ENCODE measurements at places on chromosomes 6 and 20.

DNA sequence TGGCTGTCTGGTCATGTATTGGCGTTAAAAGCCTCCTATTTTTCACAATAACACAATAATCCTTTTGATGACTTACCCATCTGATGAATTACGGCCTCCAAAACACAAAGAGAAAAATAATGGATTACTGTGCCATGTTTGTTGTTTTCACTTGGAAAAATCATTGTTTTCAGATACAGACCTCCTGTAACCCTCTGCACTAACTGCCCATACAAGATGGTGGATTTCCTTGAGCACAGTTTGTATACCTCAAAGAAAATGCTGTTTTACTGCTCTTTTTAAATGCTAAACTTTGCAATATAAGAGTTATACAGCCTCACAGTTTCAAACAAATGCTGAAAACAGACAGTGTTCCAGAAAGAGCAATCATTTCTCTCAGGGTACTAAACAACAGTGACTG, 61.0 kb downstream of the SMLR1 start:
- DNase-seq = no peak

DNA sequence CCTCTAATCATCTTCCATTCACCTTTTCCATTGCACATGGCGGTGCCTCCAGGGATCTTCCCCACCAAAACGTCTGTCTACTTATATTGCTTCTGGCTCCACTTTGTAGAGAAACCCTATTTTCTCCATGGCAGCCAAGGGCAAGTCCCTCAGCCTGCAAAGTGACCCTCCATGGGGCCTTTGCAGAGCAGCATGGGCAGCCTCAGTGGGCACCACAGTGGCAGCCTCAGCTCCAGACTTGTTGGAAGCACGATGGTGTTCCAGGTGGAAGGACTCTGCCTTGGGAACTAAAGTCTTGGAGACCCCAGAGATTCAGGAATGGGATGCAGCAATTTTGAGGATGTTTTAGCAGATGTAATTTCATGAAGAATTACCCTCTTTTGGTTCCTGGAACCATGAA, 18.5 kb upstream of the CCR6 start:
- DNase-seq = no peak

DNA sequence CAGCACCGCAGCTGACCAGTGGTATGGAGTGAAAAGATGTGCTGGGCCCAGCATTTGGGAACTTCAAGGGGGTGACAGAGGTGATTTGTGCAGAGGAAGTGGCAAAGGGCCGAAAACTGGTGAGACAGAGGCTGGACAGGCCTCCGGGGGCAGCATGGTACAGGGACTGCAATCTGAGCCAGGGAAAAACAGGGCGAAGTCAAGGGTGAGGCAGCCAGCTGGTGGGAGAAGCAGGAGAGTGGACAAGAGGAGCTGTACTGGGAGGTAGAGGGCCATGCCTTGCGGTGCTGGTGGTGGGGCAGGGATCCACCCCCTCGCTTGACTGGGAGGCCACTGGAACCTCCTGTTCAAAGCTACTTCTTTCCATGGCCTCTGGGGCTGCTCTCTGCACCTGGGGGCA, 7.3 kb upstream of the GFRA4 start:
- no peak for DNase-seq

GRCh38 chr20:39089029-39089428, 126.9 kb downstream of the DHX35 start:
- DNase-seq = no peak

DNA sequence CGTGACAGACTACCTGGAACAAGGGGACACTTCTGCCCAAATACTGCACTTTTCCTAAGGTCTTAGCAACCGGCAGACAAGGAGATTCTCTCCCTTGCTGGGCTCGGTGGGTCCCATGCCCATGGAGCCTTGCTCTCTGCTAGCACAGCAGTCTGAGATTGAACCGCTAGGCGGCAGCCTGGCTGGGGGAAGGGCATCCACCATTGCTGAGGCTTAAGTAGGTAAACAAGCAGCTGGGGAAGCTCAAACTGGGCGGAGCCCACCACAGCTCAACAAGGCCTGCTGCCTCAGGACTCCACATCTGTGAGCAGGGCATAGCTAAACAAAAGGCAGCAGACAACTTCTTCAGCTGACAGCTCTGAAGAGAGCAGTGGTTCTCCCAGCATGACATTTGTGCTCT, 87.8 kb upstream of the ASCC3 start:
- no peak for DNase-seq

DNA sequence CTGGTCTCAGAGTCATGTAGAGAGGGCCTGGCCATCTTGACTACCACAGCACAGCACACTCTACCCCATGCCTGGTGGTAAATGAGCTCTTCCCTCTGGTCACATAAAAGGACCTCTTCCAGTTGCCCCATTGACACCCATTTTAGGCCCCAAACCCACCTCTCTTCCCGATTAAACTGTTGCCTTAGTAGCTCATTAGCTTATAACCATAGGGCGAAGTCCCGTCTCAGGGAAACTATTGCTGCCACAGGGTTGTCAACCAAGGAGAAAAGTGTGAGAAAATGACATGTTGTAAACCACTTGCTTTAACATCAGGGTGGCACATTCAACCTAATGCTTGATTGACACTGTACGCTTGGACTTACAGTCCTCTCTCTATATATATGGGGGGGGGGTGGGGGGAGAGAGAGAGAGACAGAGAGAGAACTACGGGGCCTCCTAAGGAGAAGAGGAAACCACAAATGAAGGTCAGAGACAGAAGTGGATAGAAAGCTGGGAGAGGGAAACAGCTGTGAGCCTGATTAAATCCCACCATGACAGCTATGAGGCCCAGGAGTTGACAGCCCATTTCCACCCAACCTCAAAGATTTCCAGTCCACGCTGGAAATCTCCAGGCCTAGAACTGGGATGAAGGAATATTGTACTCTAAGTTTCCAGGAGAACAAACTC, 14.9 kb upstream of the BTN1A1 start:
- DNase-seq = no peak

DNA sequence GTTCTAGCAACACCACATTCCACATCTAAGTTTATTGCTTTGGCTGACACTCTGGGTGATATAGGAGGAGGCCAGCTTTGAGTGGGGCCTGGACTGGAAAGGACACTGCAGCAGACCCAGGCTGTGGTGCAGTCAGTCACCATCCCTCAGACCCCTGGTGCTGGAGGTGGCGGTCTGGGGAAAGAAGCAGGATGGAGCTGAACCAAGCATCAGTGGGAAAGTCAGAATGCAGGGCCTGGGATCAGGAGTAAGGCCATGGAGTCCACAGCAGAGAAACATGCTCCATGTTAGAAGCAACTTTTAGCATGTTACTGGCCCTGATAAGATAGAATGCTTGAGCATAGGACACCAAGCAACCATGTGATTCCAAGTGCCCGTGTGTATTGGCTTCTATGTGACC, 5.9 kb downstream of the HLA-A start:
- no peak for DNase-seq

DNA sequence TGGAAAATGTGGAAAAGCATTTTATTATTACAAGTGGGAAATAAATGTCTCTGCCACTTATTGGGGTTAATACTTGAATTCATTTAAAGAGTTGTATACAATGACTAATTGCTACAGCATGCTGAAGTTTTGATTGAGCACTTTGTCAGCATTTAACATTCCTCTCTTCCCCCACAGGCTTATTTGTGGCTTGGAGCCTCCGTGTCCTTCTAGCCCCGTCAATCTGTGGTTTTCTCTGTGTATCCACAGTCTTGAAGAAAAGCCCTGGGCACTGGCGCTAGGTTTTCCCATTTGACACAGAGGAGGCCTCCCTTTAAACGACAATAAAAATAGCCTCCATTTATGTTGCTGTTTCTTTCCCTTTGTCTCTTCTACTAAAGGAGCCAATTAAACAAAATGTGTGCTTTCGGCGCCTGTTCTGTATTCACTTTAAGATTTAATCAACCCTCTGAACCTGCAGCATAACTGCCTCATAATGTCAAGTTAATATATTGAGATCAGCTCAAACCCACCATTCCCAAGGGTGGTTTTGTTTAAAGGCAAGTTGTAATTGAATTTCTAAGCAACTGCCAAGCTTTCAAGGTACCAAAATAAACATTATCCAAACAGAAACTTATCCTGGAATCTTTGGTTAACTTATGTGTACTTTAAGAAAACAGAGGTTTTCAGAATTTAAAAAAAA, 326.6 kb upstream of the RNF24 start:
- no peak for DNase-seq

GRCh38 chr20:32110173-32110704, 725 bp downstream of the TM9SF4 start:
- no peak for DNase-seq

GRCh38 chr6:129790785-129791184, 70.3 kb downstream of the TMEM244 start:
- DNase-seq = no peak

GRCh38 chr20:11890331-11891076, 27.2 kb upstream of the BTBD3 start:
- no peak for DNase-seq

DNA sequence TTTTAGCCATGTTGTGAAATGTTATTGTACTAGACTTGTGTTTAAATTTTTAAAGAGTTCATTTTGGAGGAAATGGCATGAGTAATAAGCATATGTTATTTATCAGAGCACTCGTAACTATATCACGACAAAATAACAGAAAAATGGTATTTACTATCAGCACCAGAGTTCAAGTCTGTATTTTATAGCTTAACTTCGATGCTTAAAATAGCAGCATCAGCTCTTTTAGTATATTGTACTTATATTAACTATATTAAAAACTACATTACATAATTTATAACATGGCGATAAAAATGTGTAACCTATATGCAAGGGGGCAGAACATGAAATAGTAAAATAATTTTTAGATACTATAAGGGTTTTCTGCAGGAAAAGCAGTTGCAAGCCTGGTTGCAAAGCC, 52.9 kb downstream of the ABRACL start:
- no peak for DNase-seq

GRCh38 chr6:142470421-142470820, 168.6 kb downstream of the ADGRG6 start:
- no peak for DNase-seq

DNA sequence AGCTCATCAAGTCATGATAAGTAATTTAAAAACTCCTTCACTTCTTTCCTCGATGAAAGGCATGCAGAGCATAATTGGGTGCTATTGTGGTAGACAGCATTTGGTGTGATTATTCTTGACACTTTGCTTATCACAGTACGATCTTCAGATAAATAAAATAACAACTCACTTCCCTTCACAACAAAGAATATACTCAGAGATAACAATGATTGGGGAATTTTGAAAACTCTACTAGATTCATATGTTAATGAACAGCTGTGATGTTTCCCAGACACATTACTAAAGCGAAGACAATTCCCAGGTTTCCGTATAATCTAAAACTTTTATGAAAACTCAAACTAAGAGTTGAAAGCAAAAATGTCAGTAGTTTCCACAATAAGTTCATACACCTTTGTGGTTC, 670.6 kb upstream of the EPHA7 start:
- no peak for DNase-seq

- no peak for DNase-seq
Observed at GRCh38 chr6:168884050-168884645, 369.5 kb downstream of the THBS2 start.

DNA sequence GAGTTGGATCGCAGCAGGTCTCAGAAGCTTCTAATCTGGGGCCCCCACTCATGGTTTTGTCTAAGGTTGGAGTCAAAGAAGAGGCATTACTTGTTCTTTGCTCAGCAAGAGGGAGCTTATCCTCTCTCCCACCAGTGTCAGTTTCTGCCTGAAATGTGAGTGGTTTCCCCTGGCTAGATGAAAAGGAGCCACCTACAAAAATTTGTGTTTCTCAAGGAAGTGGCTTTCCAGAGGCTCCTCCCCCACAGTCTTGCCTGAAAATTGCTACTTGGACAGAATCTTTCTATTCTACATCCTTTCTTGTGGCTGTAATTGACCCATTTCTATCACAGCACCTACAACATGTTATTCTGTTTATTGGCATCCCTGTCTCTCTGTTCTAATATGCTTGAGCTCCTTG, 37.9 kb downstream of the SCML4 start:
- DNase-seq = no peak

DNA sequence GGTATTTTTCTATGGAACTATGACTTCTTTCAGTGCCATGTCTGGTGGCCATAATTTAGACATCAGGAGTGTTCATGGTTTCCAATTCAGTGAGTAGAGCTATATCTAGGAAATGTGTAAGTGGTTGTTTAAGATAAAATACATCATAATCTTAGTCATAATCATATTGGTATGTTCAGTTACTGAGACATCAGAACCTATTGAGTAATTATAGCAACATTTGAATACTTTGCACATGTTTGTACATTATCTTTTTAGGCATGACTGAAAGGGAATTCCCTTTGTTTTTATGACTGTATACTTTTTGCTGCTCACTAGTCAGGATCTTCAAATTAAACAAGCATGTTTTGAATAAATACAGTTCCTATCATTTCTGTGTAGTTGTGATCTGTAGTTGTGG, 64.0 kb downstream of the STXBP5 start:
- no peak for DNase-seq

DNA sequence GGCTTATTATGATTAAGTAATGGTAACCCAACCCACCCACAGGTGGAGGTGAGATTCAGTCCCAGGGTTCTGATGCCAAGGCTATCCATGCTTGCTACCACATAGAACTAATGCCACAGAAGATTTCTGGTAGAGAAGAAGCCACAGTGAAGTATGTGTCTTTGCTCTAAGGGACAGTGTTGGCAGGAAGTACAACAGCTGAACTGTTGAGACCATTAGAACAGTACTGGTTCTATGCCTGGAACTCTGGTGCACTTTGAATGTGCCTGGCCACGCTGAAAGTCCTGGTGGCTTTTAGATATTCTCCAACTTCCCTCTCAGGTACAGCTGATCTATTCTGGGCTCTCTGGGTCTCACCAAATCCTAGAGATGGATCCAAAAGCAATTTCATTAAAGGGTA, 7.8 kb downstream of the STX7 start:
- no peak for DNase-seq

GRCh38 chr6:20678831-20679352, 144.6 kb downstream of the CDKAL1 start:
- DNase-seq = no peak

- no peak for DNase-seq
Observed at GRCh38 chr20:57076152-57076652, 190.2 kb downstream of the BMP7 start.

DNA sequence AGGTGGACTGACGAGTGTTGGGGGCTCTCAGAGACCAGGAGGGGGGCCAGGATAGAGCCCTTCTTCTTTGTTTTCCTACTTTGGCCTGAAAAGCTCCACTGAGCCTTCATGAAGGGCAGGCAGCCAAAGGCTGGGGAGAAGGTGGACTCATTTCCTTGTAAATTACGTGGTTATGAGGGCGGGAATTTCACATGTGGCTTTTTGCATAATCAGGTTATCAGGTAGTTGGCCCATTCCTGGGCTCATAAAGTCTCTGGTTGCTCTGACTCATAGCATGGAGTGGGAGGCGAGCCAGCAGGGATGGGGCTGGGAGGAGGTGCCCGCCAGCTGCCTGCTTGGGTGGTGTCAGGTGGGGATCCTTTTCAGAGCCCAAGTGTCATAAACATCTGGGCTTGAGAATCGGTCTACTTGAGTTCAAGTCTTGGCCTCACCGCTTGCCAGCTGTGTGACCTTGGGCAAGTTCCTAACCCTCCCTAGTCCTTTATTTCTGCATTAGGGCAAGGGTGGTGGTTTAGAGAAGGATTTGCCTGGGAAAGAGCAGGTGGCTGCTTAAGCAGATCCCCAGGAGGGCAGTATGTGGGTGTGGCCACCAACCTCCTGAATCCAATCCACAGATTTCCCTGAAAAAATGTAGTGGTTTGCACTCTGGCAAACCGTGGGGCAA, 26.5 kb upstream of the RNF24 start:
- DNase-seq = no peak

Data from NCI-H1436 treated with DMSO at 0.1 percent for 48 hours (cell line).